ENCODE measurements at places on chromosomes 2 and 18.

DNA sequence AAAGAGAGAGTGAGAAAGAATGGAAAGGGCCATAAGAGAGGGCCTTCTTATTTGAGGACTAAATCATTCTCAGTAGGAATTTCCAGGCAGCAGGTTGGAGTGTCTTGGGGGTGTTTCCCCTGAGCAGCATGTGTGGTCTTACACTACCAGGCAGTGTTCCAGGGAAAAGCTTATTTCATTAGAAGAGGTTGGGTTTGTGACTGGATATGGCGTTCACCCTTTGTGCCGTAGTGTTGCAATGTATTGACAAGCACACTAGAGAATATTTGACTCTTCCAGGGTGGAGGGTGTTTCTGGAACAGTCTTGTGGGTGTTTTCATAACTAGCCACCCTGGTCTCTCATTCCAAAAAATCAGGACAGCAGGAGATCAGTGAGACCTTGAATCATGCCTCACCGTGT, 105.5 kb downstream of the NRP2 start:
- no peak for DNase-seq

GRCh38 chr2:222595581-222595980, 60.3 kb downstream of the FARSB start:
- no peak for DNase-seq

GRCh38 chr2:138395565-138396306, 105.8 kb upstream of the SPOPL start:
- DNase-seq, result no peak

DNA sequence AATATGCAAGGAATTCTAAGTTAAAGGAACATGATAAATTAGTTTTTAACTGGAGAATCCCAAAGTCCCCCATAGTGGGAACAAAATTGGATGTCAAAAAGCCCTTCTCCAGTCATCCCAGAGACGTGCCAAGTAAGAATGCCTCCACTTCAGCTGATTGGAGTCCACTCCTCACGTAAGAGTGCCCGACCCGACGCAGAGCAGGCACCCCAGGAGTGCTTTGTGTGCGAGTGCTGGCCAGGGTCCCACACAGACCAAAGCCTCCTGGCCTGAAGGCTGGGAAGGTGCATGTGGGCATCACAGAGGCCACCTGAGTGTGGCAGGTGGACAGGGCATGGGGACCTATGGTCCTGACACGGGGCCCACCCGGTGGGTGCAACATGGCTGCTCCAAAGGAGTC, 183.5 kb downstream of the GLI2 start:
- no peak for DNase-seq

- DNase-seq, result no peak
Observed at GRCh38 chr2:128371648-128372345, 53.1 kb upstream of the HS6ST1 start.

DNA sequence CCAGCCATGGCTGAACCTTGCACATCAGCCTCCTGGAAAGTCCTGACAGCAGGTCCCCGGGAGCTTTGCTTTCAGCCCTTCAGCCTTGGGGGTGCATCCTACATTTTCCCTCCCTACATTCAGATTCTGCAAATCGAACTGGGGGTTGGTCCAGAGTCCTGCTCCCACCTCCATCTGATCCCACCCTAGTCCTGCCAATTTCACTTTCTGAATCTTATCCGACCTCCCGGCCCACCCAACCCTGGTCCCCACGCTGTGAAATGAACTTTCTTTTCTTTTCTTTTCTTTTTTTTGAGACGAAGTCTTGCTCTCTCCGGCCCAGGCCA, 47.8 kb upstream of the ODC1 start:
- no peak for DNase-seq

GRCh38 chr2:176984987-176985386, 227.6 kb upstream of the HNRNPA3 start:
- no peak for DNase-seq

GRCh38 chr18:48910972-48911545, 39.7 kb downstream of the SMAD7 start:
- DNase-seq, result no peak

DNA sequence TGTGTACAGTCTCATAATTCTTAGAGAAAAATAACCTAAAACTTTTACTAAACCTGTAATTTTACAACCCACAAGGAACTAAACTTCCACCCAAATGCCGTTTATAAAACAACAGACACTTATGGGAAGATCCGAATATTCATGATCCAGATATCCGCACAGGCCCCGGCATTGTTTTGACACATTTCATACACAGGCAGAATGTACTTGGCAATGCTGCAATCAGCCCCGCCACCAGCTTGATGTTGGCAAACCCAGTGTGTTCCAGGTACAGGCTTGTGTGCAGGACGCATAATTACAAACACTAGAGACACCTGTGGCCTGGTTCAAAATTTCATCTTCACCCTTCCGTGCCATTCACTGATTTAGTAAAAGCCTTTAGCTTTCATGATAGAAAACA, 393.0 kb upstream of the SALL3 start:
- DNase-seq, result no peak

- DNase-seq, result no peak
Observed at GRCh38 chr2:105317937-105318336, 11.6 kb downstream of the TGFBRAP1 start.

GRCh38 chr2:203432811-203433210, 102.3 kb downstream of the RAPH1 start:
- DNase-seq, result no peak

DNA sequence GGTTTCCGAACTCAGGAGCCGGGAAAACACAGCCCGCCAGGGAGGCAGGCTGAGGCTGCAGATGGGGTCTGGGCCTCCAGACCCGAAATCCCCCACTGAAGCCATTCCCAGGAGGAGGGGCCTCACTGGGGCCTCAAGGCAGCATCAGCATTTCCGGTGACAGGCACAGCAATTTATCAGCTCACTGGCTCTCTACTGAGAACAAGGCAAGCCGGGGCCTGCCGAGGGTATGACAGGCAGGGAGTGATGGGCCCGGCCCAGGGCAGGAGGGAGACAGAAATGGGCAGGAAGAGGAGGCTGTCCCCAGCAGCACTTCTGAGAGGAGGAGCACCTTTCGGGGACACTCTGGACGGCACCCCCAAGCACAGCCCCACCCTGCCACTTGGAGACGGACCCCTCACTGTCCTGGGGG, 12.5 kb downstream of the SDC1 start:
- DNase-seq, result no peak

DNA sequence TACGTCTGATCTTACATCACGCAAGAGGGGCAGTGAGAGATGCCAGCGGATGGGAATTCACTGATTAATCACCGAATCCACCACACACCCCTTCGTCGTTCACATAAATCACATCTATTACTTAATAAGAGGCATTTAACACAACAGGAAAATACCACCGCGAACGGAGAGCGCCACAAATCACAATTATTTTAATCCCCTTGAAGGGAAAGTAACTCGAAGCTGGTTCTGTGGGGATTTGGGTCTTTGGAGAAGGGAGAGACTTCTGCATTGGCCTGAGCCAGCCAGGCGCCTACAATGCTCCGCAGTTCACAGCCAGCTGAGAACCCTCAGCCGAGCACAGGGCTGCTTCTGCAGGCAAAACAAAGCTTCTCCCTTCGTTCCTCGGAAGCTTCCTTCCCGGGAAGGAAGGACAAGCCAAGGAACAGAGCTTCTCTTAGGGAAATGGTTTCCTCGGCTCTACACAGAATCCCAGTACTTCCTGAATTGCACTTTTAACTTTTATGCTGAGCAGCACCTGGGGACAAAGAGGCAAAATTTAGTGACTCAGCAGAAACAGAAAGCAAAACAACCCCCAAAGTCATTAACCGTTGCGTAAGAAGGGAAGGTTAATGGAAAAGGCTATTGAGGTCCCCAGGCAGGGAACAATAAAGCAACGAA, at the start of gene LRP1B:
Gene LRP1B (minus strand): TSS at position 7 of the 660 bp plus-strand sequence. CDS start 287 bp downstream, outside the sequence.
- DNase-seq, result no peak

DNA sequence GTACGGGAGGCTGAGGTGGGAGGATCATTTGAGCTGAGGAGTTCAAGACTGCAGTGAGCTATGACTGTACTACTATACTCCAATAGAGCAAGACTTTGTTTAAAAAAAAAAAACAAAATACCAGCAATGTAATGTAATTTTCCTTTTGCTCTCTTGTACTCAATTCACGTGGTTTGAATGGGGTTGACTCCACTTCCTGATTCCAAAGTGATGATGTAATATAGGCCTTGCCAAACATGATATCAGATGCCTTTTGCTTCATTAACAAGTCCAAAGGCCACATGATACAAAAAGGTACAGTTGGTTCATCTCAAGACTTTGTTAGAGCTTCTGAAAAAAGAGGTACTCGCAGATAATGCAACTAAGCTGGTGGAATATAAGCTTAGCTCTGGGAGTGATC, 321.8 kb downstream of the ZEB2 start:
- DNase-seq, result no peak

DNA sequence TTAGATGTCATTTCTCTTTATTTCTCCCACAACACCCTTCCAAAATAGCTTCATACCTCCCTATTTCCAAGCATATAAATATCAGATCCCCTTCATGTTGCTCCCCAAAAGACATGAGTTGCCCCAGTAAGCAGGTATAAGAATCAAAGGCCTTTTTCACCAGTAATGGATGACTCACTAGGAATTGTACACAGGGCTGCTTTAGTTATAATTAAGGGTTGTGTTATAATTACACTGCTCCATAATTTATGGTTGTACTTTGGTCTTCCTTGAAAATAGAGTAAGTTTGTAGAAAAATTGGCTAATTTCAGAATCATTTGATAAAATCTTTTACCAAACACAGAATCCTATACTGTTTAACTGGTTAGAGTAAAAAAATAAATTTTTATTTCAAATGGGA, 8.8 kb upstream of the AQP4 start:
- no peak for DNase-seq

DNA sequence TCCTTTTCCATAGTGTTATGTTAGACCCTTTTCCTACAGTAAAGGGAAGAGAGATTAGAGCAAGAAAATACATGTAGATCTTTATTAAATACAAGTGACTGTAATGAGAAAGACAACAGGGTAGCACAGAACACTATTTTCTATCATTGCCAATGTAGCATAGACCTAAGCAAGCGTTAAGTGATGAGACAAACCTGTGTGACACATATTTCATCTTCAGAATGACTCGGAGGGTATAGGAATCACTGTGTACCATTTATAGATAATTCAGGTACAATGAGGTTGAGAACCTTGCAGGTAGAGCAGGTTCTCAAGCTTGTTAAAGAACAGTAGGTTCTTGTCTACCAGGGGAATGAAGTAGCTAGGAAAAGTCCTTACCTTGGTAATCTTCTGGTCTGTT, 15.9 kb downstream of the PDIA6 start:
- DNase-seq, result no peak

GRCh38 chr2:132977812-132978529, 308.0 kb upstream of the LYPD1 start:
- no peak for DNase-seq

GRCh38 chr18:40851014-40851429, 1104.0 kb upstream of the PIK3C3 start:
- no peak for DNase-seq

DNA sequence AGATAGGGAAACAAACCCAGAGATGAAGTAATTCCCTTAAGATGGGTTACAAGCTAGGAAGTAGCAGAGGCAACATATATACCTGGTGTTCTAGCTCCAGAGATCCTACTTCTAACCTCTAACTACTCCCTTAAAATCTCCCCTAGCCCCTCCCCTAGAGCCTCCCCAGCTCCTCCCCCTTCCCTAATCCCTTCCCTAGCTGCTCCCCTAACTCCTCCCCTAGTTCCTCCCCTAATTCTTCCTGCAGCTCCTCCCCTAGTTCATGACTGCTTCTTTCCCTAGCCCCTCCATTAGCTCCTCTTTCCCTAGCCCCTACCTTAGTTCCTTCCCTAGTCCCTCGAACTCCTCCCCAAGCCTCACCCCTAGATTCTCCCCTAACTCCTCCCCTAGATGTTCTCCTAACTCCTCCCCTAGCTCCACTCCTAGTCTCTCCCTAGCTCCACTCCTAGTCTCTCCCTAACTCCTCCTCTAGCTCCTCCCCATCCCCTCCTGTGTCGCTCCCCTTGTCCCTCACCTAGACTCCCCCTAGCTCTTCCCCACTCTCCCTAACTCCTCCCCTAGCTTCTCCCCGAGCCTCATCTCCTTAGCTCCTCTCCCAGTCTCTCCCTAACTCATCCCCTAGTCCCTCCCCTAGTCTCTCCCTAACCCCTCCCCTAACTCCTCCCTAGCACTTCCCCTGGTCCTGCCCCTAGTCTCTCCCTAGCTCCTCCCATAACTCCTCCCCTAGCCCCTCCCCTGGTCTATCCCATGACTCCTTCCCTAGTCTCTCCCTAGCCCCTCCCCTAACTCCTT, 108.9 kb downstream of the CD226 start:
- no peak for DNase-seq

GRCh38 chr2:319059-319600, 31.2 kb upstream of the ALKAL2 start:
- no peak for DNase-seq

- DNase-seq, result no peak
Observed at GRCh38 chr2:127659408-127660290, 13.7 kb downstream of the GPR17 start.

DNA sequence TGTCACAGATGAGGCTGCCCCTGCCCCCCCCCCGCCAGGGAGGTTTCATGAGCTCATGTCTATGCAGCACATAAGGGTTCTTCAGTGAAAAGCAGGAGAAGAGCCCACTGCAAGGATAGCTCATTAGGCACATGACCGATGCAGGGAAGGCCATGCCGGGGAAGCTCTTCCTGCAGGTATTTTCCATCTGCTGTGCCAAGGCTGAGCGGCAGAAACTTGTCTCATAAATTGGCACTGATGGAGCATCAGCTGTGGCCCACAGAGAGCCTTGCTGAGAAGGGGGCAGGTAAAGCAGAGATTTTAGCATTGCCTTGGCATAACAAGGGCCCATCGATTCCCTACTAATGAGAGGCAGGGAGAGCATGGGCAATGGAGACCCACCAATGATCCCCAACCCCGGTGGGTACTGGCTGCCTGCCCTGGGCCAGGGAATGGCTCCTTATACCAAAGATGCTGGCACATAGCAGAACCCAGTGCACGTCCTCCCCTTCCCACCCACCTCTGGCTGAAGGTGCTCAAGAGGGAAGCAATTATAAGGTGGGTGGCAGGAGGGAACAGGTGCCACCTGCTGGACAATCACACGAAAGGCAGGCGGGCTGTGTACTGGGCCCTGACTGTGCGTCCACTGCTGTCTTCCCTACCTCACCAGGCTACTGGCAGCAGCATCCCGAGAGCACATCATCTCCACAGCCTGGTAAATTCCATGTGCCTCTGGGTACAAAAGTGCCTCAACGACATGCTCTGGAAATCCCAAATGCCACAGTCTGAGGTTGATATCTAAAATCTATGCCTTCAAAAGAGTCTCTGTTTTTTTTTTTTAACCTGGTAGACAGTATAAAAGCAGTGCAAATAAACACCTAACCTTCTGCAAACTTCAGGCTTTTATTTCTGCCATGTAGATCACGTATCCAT, 41.4 kb downstream of the STEAP3 start:
- no peak for DNase-seq

- no peak for DNase-seq
Observed at GRCh38 chr18:49225160-49225559, 235.3 kb downstream of the DYM start.

DNA sequence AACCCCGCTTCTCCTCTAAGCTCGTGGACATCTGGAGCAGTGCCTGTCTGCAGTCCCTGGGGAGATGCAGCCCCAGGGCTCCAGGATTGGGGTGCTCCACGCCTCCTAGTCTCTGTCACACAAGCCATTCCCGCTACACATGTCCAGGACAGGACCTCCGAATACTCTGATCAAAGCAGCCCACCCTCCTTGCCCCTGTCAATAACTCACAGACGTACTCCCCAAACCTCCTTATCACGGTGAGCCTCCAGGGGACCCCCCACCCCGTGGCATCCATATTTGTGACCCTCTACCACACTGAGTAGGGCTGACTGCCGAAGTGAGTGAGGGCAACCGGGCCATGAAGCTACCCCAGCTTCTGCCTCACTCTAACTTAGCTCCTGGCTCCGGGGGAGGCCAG, 727.7 kb downstream of the GALR1 start:
- DNase-seq, result no peak
